CD8-positive, alpha-beta memory T cell (primary cell): ENCODE measurements at places on chromosomes 5 and 9. TPM values are rescaled to one million over a fixed set of nuclear protein-coding genes. Genes with fewer than 3 reads are reported as not detected.

Gene NIPAL4
- 1.1 TPM for total RNA-seq

Gene SPATA9
- not detected for total RNA-seq

Gene ZCCHC10
- 31.8 TPM for total RNA-seq

Gene BHMT2
- total RNA-seq, result not detected

Gene CACNA1B
- not detected for total RNA-seq

Gene ATP10B
- total RNA-seq, result not detected

Gene TMC1
- total RNA-seq, result not detected

Gene HDAC3
- 78.6 TPM for total RNA-seq

Gene MAMDC2
- total RNA-seq, result not detected

Gene PHF24
- total RNA-seq, result not detected

Gene CER1
- total RNA-seq, result not detected

Gene DMGDH
- not detected for total RNA-seq

Gene C5orf63
- total RNA-seq, result 10.0 TPM

Gene OMD
- not detected for total RNA-seq

Gene PGM5
- total RNA-seq, result not detected

Gene RXRA
- 10.0 TPM for total RNA-seq

Gene GFI1B
- total RNA-seq, result not detected

Gene FREM1
- not detected for total RNA-seq

Gene DPYSL3
- total RNA-seq, result 0.13 TPM

Gene NFIB
- not detected for total RNA-seq

Gene IL9
- total RNA-seq, result 12.5 TPM

Gene CDKN2B
- total RNA-seq, result not detected

Gene DNLZ
- 43.0 TPM for total RNA-seq

Gene GAPVD1
- total RNA-seq, result 44.8 TPM

Gene GARNL3
- total RNA-seq, result 2.5 TPM

Gene SV2C
- total RNA-seq, result not detected

Gene TOR4A
- 3.3 TPM for total RNA-seq

Gene BRIX1
- total RNA-seq, result 114 TPM

Gene OCLN
- 0.58 TPM for total RNA-seq

Gene IL13
- 65.3 TPM for total RNA-seq

Gene AGXT2
- total RNA-seq, result not detected

Gene FAM221B
- not detected for total RNA-seq

Gene PTPRD
- 0.02 TPM for total RNA-seq

Gene LECT2
- total RNA-seq, result not detected

Gene GRXCR2
- total RNA-seq, result not detected

Gene LCN10
- 1.1 TPM for total RNA-seq

Gene KCNV2
- total RNA-seq, result not detected

Gene CCDC152
- total RNA-seq, result 14.5 TPM

Gene FUT7
- 0.57 TPM for total RNA-seq

Gene C1QTNF2
- not detected for total RNA-seq

Gene LRRC8A
- total RNA-seq, result 27.6 TPM

Gene SLC36A2
- total RNA-seq, result not detected

Gene SLC6A19
- total RNA-seq, result not detected

Gene LVRN
- total RNA-seq, result 0.18 TPM

Gene SLC25A2
- 0.31 TPM for total RNA-seq

Gene MARCHF11
- not detected for total RNA-seq

Gene OTP
- not detected for total RNA-seq
